ENCODE measurements at places on chromosomes 16 and 17. TPM values are rescaled to one million over a fixed set of nuclear protein-coding genes. Genes with fewer than 3 reads are reported as not detected.
A peak's percentile ranks its signal among the peaks of the same experiment; 100 is the strongest.

AOC2 gene
- 1.7 TPM for total RNA-seq

DNA sequence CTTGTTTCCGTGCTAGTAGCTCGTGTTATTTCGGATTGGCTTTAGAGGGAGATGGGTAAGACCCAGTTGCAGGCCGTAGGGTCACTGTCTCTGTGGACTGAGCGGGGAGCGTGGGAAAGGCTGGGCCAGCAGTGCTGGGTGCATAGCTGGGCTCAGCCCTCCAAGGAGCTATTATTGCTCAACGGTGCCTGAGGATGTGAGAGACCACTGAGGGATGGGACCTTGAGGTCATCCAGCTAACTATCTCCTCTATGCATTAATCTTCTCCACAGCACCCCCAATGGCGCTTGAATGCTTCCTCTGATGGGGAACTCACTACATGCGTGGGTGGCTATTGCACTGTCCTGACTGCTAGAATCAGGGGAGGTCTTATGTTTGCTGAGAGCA lies 126.1 kb upstream of the FOXF1 start:
- DNase-seq, result no peak

DNA sequence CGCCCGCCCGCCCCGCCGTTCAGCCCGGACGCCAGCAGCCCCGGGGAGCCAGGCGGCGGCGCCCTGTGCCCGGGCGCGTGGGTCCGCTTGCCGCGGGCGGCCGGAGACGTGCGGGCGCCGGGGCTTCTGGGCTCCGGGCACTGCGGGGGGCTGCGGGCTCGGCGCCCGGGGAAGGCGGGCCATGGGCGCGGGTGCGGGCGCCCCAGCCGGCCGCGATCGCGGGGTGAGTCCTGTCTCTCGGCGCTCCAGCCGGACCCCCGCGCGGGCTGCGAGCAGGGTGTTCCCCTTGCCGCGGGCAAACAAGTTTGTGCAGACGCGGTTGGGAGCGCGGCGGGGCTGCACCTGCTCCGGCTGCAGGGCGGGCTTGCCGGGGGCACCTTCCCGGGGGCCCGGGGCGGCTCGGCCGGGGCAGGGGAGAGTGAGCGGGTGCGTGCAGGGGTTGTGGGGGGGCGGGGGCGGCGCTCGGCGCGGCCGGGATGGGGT lies 292 bp downstream of the WSCD1 start:
- DNase-seq, result no peak

DNA sequence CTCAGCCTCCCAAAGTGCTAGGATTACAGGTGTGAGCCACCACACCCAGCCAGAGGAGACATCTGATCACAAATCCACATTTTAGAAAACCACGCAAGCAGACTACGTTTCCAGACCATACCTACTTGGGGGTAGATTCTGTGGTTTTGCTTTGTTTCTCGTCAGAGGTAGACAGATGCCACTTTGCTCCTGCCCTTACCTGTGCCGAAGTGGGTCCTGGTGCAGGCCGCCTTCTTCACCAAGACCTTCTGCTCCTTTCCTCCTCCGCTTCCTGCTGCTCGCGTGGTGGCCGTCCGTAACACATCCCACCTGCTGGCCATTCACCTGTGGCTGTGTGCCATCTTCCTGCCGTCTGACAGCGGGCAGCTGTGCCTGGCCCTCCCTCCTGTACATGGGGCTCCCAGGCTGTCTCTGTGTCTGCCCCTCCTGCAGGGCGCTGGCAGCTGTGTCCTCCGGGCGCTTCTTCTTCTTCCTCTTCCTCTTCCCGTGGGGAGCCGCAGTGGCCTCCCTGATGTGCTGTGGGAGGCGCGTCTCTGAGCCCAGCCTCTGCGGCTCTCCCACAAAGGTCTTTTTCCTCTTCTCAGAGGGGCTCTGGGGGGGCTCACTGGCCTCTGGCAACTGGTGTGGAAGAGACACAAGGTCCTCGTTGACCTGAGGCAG lies 21.2 kb upstream of the CYTH1 start:
- no peak for DNase-seq

DNA sequence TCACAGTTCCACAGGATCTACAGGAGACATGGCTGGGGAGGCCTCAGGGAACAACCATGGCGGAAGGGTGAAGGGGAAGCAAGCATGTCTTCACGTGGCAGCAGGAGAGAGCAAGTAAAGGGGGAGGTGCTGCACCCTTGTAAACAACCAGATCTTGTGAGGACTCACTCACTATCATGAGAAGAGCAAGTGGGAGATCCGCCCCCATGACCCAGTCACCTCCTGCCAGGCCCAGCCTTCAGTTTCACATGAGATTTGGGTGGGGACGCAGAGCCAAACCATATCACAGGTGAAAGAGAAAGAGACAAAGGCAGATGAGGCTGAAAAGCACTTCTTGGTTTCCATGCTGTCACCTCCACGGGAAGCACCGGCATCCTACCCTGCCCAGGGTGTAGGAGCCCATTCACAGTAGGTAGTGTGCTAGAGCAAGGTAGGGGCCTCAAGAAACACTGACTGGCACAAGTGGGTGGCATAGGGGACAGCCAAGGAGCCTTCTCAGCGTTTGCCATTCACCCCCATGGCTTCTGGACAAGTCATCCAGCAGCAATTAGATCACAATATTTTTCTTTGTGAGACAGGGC lies 6.6 kb downstream of the NARF start:
- peak; percentile 54 for DNase-seq

DNA sequence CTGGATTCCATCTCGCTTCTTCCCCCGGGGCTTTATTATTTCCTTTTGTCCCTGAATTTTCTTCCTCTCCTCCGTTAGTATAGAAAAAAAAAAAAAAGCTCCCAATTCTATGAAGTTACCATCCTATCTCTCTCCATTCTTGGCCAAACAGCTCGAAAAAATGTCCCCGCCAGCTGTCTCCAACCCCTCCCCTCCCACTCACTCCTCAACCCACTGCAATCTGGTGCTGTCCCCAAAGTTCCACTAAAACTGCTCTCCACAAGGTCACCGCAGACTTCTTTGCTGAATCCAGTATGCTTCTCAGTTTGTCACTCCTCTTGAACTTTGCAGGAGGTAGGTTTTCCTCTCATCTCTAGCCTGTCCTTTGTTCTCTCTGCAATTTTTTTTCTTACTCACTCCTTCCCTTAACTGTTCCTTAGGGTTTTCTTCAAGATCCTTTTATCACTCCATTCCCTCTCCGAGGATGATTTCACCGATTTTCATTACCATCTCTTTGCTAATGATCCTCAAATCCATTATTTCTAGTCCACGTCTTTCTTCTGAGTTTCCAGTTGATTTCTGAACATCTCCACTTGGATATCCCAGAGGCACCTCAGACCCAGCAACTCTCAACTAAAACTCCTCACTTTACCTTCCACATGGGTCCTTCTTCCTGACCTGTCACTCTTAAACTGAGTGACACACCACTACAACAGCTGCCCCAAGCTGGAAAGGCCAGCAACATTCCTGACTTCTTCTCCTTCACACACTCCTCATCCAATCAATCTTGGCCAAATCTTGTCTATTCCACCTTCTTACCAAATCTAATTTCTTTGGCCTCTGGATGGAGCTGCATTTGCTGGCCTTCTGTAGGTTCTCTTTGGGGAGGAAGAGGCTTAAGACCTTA lies 1.5 kb upstream of the SUMO2 start:
- peak; percentile 33 for DNase-seq

KRTAP4-9 gene
- total RNA-seq, result not detected

GRCh38 chr17:68035523-68036303 lies at the start of gene KPNA2:
Gene KPNA2, plus strand, starts transcription at chr17:68035735. Its CDS starts 1,398 bp downstream, at chr17:68037133.
- DNase-seq, result peak; percentile 95

GRCh38 chr17:48795444-48796162 lies 21.4 kb downstream of the TTLL6 start:
- no peak for DNase-seq

BICDL2 gene
- 0.40 TPM for total RNA-seq

MEFV gene
- 0.07 TPM for total RNA-seq

TMIGD1 gene
- not detected for total RNA-seq
